HT1080 (cell line): ENCODE measurements at places on chromosomes 6 and 20.

DNA sequence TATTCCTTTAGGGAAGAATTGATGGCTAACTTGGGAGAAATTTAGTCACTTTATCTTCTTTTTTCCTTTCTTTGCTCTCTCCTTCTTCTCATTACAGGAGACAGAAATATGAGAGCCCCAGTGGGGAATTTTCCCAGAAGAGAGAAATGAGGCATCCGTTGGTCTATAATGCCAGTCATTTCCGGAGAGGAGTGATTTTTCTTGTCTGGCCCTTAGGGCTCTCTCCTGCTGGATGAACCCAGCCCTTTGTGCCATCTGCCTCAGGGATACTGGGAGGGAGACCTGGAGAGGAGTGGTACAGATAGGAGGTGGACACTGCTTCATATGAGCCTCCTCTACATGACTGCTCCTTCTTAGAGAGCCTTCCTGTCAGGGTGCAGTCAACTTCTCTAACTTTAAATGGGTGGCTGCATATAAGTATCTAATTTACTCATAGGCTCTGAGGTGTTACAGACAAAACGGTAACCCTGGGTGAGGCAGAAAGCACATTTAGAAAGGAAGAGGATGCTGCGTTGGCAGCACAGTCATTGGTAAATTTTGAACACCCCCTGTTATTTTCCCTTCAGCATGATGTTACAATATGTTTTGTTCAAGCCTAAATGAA lies 21.9 kb downstream of the RIMS1 start:
- peak; percentile 24 for DNase-seq

GRCh38 chr6:166907871-166908806 lies 48.2 kb downstream of the RNASET2 start:
- no peak for DNase-seq

- DNase-seq, result no peak
Measured at GRCh38 chr6:128743974-128744765, 138.8 kb upstream of the LAMA2 start.

DNA sequence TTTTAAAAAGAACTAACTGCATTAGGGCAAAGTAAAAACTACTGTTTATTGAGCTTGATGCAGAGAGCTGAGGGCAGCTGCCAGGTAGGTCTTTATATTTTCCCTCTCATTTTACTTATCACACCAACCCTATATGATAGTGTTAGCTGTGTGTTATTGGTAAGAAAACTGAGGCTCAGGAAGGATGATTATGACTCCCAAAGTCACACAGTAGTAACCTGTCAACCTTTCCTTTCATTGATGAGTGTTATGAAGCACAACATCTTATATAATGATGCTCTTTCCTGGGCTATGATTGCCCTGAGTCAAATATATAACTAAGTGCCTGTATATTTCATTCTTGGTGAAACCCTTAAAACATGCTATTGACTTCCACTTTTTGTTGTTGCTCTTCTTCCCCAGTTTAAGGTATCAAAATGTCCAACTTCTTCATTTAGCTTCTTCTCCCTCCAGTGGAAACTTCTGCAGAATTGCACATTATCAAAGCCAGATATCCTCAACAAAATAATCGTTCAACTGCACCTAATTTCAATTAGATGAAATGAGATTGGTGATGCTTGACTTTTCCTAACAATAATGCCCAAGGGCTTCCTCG lies 8.1 kb downstream of the GFOD1 start:
- DNase-seq, result no peak

DNA sequence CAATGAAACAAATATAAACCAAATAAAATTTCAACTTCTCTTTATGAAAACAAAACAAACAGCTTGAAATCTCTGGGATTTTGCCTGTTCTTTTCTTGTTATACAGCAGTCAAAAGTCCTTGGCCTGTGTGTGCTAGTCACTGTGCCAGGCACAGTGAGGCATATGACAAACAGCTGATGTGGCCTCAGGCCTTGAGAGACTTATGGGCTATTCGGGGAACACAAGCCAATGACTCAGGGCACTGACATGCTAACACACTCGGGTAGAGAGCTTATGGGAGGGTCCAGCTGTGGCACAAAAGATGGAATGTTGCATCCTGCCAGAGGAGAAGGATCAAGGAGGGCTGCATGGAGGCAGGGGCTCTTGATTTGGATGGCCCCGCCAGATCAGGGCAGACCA lies 95.4 kb upstream of the NKX2-2 start:
- peak; percentile 36 for DNase-seq

DNA sequence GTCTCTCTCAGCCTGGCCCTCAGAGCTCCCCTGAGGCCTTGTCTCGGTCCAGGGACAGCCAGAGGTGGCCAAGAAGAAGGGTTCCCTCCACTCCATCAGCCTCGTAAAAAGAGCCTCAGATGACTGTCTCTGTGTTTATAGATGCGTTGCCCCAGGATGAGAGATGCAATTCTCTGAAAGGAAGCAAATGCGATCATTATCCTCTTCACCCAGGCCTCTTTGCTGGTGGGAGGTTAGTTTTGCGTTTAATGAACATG lies 90.4 kb downstream of the YTHDF1 start:
- DNase-seq, result no peak

DNA sequence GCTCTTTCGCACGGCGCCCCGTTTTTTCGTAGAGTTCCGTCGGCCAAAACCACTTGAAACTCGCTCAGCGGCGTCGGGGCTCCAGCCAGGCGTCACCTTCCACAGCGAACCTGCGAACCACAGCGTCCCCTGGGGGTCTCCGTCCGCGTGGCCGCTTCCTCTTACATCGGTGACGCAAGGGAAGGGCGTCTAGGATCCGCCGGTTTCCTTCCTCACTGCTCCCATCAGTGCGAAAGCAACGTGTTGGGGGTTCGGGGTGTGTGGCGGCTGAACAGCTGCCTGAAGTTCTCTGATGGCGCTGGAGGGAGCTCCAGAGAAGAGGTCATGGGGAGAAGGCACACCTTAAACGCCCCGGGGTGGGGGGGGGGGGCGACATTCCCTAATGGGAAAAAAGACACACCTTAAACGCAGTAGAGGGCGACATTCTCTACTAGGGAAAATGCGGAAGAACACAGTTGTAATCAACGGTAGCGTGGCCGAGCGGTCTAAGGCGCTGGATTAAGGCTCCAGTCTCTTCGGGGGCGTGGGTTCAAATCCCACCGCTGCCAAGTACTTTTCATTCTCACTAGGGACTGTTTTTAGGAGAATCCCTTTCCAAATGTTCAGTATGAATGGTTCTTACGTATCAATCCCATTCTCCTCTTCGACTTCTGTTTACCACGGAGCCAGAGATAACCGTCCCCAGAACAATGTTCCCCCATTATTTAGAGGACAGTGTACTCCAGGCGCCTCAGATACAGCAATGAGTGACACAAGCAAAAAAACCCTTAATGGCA lies 16.4 kb downstream of the ZNF311 start:
- peak; percentile 22 for DNase-seq

GRCh38 chr6:157665180-157665579 lies 157.9 kb upstream of the SNX9 start:
- DNase-seq, result no peak

DNA sequence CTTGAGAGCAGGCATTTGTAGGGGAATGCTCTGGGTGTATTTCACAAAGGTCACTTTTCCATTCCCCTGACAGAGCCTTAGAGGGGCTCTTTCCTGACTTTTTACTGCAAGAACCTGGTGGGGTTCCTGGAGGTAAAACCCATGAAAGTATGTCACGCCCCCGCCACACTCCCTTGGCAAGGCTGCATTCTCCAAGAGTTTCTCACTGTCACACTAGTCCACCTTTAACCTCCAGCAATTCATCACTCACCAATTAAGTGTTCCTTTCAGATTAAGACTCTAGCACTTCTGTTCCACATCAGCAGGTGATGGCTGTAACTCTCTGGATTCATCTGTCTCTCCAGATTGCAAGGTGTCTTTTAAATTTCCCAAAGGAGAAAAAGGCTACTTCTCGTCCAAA lies 32.7 kb upstream of the NKX2-4 start:
- DNase-seq, result no peak

GRCh38 chr20:61385731-61386130 lies 133.7 kb downstream of the CDH4 start:
- no peak for DNase-seq

DNA sequence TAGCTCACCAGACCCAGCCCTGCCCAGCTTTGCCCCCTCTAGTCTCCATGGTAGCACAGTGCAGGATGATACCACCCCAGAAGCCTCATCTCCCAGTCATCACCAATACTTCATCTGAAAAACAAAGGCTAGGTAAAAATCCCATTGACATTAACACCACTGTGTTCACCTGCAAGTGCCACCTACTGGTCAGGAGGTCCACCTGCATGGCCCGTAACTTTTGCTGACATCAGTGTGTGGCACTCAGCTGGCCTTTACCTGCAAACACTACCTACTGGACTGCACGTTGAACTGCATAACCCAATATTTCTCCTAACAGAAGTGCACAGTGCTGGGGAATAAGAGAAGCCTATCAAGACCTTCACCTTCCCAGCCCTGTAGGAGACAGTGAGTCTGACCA lies 234.7 kb upstream of the ADGRB3 start:
- DNase-seq, result no peak

DNA sequence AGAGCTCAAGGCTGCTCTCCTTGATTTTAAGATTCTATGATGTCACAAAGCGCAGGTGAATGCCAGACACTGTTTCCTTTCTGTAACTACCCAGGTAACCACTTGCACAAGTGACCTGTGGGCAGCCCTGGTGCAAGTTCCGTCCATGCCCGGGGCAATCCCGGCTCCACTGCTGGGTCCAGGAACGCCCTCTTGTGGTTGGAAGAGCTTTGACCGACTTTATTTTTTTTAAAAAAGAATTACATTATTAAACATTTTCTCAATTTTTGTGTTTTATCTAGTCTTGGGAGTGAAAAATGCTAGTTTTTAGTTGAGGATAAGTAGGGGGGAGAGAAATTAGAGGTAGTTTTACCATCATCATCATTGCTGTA lies 695.2 kb downstream of the QKI start:
- DNase-seq, result no peak

DNA sequence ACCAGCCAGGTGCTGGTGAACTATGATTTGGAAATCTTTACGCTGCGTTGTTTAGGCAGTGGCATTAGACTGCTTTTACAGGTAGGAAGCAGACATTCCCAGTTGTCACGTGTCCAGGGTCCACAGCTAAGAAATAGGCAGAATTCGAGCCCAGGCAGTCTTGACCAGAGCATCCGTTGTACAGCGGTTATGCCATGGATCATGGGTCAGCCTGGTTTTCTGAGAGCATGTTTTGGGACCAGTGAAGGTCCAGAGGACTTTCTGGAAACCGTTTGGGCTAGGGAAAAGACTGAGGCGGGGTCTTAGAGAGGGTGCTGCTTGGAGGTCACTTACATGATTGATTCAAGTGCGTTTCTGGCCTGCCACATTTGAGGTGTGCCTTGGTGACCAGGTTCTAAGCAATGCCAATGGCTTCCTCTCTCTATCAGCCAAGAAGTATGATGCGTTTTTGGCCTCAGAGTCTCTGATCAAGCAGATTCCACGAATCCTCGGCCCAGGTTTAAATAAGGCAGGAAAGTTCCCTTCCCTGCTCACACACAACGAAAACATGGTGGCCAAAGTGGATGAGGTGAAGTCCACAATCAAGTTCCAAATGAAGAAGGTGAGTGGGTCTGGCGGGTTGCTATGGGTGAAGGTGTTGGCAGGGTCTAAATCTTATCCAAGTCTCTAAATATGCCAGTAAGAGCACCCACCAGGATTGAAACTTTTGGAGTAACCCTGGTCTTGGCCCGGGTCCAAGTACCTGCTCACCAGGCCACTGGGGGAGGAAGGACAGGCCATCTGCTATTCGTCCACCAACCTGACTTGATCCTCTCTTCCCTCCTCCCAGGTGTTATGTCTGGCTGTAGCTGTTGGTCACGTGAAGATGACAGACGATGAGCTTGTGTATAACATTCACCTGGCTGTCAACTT lies 1.8 kb downstream of the RPL10A start:
- no peak for DNase-seq
